Stimulated activated CD8-positive, alpha-beta memory T cell treated with anti-CD3 and anti-CD28 coated beads, Interleukin-4, amount 100 ng/mL, for 1 hour (primary cell): ENCODE measurements at places on chromosomes 1 and 21.

- no peak for DNase-seq
These were observed 32.9 kb downstream of the NRIP1 start for GRCh38 chr21:15031790-15032357.

DNA sequence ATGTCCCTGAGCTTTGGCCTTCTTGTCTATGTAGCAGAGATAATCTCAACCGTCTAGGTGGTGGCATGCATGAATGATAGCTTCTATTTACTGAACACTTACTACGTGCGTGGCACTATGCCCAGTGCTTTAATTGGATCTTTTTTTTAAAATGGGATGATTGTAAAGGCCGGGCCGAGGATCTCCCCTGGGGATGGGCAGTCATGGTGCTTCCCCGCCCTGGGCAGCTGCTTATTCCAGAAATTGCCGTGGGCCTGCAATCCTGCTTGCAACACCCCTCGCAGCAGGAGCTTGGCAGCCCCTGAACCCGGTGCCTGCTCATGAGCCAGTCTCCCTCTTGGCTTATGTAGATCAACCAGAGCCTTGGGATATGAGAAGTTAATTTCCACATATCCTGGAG is 360.7 kb downstream of the CAMTA1 start:
- no peak for DNase-seq

- DNase-seq = no peak
These were observed 40.9 kb downstream of the PTAFR start for GRCh38 chr1:28135371-28136168.

GRCh38 chr1:34444516-34444915 is 267.8 kb downstream of the C1orf94 start:
- no peak for DNase-seq

DNA sequence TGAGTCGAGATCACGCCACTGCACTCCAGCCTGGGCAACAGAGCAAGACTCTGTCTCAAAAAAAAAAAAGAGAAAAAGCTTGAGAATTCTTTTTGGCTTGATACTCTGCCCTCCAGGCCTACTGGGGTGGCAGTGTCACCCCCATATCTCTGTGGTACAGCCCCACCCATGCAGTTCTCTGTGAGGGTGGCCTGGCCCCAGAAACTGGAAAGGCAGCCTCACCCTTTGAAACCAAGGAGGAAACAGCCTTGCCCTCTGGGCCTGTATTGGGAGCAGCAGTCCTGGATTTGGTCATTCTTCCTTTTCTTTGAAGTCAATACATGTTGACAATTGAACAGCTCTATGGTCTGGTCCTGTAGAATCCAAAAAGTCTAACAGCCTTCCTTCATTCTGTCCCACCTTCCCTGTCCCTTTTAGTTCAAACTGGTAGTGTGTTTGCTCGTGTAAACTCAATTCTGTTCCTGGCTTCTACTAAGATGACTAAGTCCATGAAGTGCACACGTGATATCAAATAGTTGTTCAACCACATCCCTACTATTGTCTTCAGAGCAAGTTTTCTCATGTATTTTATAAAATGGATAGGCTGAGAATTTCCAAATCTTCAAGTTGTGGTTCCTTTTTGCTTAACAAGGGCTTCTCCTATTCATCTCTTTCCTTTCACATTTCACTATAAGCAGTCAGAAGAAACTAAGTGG is 13.2 kb downstream of the ST7L start:
- no peak for DNase-seq

- no peak for DNase-seq
These were observed 56.1 kb downstream of the HSF2BP start for GRCh38 chr21:43603233-43603626.
